ENCODE measurements at places on chromosomes 3 and 15.

- no peak for DNase-seq
Measured at GRCh38 chr3:150248888-150249681, 159.0 kb upstream of the TSC22D2 start.

DNA sequence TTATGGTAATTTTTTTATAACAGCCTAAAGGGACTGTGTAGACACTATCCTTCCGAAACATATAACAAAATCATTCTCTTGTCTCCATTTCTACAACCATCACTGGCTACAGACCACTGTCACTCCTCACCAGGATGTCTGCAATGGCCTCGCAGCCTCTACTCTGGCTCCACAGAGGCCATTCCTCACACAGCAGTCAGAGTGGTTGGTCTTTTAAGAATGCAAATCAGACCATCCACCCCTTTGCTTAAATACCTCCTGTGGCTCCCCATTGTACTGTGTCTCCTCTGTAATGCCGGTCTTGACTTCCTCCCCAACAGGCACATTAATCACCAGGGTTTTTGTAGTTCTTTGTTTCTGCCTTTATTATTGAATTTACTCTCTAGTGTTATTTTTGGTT lies 344.8 kb downstream of the ERC2 start:
- no peak for DNase-seq

DNA sequence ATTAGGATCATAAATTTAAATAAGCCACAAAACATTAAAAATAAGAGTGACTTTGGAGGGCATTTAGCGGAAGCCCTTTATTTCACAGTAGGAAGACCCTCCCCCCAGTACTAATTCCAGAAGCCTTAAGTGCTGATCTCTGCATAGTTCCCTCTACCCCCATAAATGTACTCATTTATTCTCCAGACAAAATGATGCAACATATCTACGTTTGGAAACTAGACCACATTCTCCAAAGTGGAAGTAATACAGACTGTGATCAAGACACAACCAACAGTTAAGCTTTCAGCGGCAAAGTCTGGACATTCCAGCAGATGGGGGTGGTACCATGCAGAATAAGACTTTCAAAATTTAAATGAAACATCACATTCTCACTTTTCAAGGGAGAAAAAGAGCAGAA lies 44.8 kb upstream of the RPS17 start:
- DNase-seq: peak; percentile 15

DNA sequence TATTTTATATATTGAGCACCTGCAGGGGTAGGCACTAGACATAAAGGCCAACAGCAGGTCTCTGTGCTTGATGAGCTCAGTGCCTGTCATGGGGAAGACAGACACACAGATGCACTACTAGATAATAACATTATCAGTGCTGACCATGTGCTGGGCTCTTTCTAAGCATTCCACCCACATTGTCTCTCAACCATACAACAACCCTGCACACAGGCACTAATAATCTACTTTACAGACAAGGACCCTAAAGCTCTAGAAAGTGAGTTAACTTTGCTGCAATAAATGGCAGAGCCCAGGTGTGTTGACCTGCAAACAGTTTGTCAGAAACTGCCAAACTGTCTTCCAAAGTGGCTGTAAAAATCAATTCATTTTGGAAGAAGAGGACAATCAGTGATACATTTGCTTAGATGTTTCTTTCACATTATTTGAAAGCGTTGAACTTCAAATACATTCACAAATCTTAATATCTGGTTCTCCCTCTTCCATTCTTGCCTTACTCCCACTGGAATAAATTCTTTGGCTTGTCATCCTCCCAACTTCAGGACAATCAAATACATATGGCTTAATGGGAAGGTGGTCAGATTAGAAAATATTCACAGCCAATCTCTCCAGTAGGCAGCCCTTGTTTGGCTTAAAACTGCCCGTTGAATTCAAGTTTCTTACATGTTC lies 11.0 kb upstream of the PP2D1 start:
- no peak for DNase-seq

DNA sequence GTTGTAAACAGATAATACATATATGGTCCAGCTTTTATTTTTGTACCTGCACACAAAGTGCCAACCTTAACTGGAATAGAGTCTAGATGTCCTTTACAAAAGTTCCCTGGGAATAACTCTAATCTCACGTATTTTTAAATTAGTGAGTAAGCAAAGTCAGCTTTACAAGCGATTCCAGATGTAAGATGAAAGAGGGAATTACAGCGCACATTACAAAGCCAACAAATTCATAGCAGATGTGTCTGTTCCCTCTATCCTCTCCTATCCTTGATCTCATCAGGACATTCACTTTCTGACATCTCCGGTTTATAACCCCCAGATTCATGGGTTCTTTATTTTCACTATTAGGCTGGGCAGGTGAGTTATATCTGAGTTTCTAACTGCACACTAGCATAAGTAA lies 406.8 kb upstream of the ZNF385D start:
- DNase-seq: no peak

All from Kasumi-1 (cell line).